ENCODE measurements at places on chromosomes 7 and 10.
A peak's percentile ranks its signal among the peaks of the same experiment; 100 is the strongest.

GRCh38 chr7:156650042-156650441 lies 9.5 kb downstream of the RNF32 start:
- DNase-seq: no peak

DNA sequence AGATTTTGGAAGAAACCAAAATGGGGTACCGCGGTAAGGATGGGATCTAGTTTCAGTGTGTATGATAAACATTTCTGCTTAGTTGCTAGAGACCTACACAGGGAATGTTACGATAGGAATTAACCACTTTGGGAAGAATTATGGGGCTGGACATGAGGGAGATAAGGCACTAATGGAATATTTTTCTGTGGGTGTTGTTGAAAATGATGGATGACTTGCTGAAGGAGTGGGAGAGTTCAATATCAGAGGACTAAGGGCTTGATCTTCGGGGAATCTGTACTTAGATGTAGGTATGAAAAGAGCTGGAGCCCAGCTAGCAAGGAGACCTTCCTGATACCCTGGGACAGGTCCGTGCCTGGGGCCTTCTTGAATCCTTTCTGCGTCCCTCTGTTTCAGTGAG lies 303.7 kb downstream of the EXOC4 start:
- DNase-seq: no peak

GRCh38 chr7:148620749-148621359 lies 30.3 kb downstream of the C7orf33 start:
- no peak for DNase-seq

GRCh38 chr7:3682028-3682710 lies 381.1 kb downstream of the SDK1 start:
- DNase-seq: peak; percentile 67

DNA sequence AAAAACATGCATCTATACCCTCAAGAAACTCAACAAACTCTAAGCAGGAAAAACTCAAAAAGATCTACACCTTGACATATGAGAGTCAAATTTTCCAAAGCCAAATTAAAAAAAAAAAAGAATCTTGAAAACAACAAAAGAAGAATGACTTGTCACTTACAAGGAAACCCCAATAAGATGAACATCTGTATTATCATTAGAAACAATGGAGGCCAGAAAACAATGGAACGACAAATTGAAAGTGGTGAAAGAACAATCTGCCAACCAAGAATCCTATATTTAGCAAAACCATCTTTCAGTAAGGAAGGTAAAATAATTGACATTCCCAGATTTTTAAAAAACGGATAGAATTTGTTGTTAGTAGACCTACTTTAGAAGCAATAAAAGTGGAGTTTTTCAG lies 516.8 kb downstream of the ACTR3B start:
- DNase-seq: no peak

DNA sequence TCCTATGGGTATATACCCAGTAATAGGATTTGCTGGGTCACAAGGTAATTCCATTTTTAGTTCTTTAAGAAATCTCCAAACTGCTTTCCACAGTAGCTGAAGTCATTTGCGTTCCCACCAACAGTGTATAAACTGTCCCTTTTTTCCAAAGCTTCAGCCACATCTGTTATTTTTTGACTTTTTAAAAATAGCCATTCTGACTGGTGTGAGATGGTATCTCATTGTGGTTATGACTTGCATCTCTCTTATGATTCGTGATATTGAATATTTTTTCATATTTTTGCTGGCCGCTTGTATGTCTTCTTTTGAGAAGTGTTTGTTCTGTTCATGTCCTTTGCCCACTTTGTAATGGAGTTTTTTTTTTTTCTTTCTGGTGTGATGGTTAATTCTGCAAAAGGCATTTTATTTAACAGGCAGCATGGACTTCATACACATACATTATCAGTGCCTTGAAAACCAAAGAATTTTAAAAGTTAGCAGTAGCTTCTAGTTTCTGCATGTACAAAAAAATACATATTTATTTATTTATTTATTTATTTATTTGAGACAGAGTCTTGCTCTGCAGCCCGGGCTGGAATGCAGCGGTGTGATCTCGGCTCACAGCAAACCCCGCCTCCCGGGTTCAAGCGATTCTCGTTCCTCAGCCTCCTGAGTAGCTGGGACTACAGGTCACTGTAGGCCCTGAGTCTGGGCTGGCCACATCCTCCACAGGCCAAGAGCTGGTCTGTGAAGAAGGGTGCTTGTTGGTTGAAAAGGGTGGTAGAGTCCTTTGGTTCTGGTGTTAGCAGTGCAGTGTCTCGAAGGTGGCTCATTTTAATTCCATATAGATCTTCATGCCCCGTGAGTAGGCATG lies 32.3 kb downstream of the AGR3 start:
- DNase-seq: no peak

GRCh38 chr10:32909456-32909855 lies 48.6 kb downstream of the ITGB1 start:
- DNase-seq: peak; percentile 8

- no peak for DNase-seq
Observed at GRCh38 chr10:105503714-105504113, 862.6 kb downstream of the SORCS3 start.

DNA sequence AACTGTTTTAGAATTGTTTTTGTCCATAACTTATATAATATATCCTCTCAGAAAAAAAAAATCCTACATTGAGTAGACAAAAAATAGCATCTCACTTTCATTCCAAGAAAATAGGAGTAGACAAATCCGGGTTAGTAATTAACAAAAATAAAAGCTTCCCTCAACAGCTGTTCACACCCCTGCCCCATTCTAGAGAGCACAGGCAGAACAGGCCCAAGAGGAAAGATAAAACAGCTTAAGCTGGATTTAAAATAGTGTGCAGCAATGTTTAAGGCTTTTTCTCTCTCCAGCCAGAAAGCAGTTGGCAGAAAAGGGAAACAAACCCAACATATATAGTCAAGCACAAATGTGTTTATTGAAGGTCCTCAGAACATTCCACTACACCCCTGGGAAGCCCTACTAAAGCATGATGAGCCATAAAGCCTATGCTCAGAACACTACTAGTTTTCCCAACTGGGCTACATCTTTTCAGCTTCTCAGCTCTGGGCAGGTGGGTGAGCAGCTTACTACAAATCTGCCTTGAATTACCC lies 189.9 kb downstream of the MTERF1 start:
- DNase-seq: no peak

DNA sequence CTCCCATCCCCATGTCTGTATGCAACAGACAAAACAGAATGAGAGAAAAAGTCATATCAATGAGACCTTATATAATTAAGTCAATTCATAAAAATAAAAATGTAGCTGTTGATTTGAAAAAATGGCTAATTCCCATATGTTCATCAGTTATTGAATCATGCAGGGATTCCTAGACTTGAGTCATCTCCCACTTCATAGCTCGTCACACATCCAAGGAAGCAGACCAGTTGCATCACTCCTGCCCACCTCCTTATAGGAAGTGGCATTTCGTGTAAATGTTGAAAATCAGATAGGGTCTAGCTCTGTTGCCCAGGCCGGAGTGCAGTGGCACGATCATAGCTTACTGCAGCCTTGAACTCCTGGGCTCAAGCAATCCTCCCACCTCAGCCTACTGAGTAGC lies 56.1 kb upstream of the SH2B2 start:
- DNase-seq: no peak

GRCh38 chr10:131747791-131748190 lies 153.0 kb upstream of the PPP2R2D start:
- no peak for DNase-seq

DNA sequence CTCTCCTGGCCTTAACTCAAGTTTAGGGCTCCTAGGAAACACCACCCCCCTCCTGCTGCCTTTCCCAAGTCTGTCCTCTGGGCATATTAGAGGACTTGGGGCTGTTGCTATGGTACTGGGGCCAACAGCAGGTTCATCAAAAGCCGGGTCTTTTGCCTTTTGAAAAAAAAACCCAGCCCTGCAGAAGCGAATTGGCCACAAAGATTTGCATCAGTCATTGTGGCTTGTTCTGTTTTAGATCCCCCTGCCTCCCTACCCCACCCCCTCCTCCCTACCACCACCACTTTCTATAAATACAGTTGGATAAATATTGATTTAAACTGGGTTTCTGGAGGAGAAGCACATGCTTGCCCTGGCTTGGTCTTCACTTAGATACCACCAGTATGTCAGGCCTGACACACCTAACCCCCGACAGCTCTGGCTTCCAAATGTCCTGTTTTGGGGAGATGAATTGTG lies 7.0 kb downstream of the MXI1 start:
- DNase-seq: no peak

- no peak for DNase-seq
Observed at GRCh38 chr7:93463764-93464163, 110.8 kb downstream of the CALCR start.

GRCh38 chr10:46326066-46326465 lies 39.3 kb downstream of the ANTXRL start:
- no peak for DNase-seq

GRCh38 chr10:123073187-123073586 lies 62.6 kb upstream of the HMX3 start:
- no peak for DNase-seq

DNA sequence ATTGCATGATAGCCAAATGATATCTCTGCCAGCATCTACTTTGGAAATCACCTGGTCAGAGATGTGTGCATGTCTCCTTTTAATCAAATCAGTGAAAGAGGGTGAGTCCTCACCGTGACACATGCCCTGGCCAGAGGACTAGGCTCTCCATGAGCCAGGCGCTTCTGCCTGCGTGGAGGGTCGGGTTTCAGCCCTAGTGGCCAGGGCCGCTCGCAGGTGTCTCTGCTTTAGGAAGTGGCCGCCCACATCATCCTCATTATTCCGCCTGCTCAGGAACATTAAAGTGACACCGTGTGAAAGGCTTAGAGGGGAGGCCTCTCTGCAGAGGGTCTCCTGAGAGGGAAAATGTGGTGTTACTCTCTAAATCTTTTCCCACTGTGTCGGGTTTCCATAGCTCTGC lies 173.6 kb upstream of the PRKCQ start:
- DNase-seq: peak; percentile 47

GRCh38 chr7:95517870-95518269 lies 32.1 kb downstream of the ASB4 start:
- DNase-seq: no peak

- no peak for DNase-seq
Observed at GRCh38 chr7:68148440-68148839, 1151.8 kb downstream of the TYW1 start.

- DNase-seq: peak; percentile 38
Observed at GRCh38 chr7:100545360-100546128, 6.5 kb downstream of the AGFG2 start.

GRCh38 chr10:114347791-114348190 lies 56.5 kb downstream of the AFAP1L2 start:
- no peak for DNase-seq

DNA sequence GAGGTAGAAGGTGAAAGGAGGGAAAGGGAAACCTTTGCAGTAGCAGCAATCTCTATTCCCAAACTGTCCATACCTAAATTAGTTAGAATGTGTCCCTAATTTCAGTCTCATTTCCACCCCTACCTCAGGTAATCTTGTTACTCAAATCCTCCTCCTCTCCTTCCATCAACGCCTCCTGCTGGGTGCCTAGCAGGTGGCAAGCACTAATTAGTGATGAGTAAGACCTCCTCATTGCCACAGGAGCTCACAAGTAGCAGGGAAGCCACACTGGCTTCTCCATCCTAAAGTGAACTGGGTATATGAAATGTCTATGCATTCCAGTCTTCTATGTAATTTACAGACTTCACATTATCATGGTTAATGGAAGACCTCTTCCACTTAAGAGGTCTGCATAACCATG lies 25.7 kb upstream of the FAM133B start:
- no peak for DNase-seq

- DNase-seq: peak; percentile 73
Observed at GRCh38 chr7:112908086-112908485, 117.9 kb upstream of the TMEM168 start.

- no peak for DNase-seq
Observed at GRCh38 chr7:163298-163695, 29.1 kb upstream of the FAM20C start.

Measured in eye (tissue), 1 donor.